ENCODE measurements at places on chromosomes 1 and 21. TPM values are rescaled to one million over a fixed set of nuclear protein-coding genes. Genes with fewer than 3 reads are reported as not detected.

DNA sequence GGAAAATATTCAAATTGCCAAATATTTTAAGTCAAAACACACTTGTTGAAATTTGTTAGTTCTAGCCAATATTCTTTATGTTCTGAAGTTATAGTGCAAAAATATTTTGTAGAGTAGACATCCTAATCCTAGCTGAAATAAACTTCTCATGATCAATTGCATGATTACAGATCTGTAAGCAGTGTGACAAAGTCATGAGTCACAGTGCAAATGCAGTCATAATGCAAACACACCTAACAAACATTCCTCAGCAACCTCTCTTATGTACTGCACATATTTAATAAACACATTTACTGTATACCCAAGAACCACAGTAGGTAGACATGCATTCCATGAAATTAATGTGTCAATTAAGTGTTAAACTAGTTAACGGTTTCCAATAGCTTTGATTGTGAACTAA, 1857.4 kb downstream of the NCAM2 start:
- DNase-seq = no peak

The MYOG gene
- not detected for total RNA-seq

DNA sequence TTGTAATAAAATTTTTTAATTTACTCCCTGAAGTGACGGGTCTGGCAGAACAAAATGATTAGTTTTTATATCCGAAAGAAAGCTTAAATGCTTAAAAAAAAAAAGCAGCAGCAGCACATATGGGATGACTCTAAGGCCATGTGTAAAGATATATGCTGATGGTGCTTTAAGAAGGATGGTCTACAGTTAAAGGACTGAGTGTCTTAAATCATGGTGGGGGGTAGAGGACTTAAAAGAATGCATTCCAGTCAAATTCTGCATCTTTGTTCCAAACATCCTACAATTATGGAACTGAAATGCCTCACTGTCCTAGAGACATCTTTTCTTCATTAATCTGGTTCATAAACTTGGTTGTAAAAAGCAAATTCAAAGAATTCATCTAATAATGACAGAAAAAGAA, 7.0 kb downstream of the KDM5B start:
- no peak for DNase-seq

GRCh38 chr1:41467673-41468072, 16.8 kb downstream of the EDN2 start:
- no peak for DNase-seq

DNA sequence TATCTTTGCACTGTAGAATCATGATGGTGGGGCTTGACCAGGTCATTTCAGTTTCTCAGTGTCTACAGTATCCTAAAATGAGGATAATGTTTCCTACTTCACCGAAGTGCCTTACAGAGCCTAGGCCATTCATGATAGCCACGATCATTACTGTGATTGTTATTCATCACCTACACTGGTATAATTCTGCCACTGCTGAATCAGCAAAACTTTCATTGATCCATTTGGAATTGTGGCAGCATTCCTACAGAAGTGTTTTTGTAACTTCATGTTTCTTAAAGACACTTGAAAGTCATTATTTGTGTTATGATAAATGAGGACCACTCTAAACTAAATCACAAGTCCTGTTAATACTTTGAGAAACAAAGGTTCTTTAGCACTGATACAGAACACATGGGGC, 6.0 kb upstream of the PLPPR5 start:
- no peak for DNase-seq

The VASH2 gene
- total RNA-seq = 4.4 TPM

DNA sequence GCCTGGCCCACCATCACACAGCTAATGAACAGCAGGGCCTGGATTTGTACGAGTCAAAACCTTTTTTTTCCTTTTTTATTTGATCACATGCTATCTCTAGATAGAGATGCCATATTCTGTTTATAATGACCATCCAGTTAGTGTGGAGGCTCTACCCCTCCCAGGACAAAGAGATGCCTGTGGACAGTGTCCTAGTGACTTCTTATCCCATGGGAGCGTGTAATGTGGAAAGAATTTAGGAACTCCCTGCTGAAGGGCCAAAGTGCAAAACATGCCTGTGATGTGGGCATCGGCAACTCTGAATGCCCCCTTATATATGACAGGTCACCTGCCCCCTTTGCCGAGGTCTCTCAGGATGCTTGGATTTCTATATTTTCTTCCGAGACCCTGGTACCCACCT, 292.2 kb downstream of the RRAGC start:
- DNase-seq = no peak

DNA sequence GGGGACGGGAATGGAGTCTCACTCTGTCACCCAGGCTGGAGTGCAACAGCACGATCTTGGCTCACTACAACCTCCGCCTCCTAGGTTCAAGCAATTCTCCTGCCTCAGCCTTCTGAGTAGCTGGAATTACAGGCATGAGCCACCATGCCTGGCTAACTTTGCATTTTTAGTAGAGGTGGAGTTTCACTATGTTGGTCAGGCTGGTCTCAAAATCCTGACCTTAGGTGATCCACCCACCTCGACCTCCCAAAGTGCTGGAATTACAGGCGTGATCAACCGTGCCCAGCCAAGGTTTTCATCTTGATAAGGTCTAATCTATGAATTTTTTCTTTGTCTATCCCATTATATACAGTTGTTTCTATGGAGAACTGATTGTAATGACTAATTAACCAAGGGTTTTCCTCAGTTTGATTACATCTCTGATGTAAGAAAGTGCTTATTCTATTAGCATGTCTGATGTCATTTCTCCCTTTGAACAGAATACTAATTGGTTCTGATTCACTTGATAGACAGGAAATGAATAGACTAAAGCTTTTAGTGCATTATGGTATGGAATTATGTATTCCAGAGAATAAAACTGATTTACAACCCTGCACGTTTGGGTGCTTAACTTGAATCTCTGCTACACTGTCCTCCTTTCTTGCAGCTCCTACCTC, 11.9 kb downstream of the PACC1 start:
- DNase-seq = no peak
